ENCODE measurements at places on chromosomes 2 and 18.

- DNase-seq, result no peak
Measured at GRCh38 chr2:163370169-163370886, 365.5 kb downstream of the FIGN start.

DNA sequence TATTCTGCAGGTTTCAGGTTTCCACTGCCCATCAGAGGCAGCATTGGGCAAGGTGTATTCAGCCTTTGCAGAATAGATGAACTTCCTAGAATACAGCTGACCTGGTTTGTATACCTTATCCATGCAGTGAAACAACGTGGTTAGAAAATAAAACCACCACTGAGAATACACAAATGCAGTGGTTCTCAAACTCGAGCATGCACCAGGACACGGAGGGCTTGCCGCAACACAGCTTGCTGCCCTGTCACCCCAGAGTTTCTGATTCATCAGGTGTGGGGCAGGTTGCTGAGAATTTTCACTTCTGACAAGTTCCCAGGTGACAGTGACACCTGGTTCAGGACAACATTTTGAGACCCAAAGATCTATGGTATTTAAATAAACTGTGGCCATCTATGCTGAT is 23.4 kb upstream of the C1D start:
- DNase-seq, result no peak

DNA sequence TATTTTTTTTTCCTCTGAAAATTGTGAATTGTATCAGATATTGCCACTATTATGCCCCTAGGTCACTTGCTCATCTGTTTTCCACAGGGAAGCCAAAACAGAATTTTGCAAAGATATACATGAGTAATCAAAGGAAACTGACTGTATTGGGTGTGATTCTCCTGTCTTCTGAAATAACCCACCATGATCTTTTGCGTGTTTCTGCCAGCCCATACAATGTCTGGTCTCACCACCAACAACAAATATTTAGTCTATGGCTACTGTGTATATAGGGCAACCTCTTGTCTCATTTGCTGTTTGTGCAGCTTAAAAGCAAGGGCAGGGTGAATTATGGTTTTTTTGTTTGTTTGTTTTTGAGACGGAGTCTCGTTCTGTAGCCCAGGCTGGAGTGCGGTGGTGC is 26.5 kb downstream of the EPAS1 start:
- no peak for DNase-seq

DNA sequence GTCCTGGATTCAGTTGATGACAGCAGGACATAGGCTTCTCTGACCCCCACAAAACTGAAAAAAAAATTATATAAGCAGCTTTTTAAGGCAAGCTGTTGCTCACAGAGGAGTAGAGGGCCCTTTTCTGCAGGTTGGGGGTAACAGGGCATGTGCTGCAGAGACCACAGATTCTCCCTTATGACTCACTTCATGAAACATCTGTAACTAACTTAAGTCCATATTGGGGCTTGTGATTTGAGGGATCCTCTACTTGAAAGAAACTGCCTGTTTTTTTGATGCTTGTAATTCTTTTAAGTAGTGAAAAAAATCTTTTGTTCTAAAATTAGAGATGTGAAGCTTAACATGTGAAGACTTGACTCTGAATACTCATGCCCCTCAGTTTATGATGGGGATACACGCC is 33.4 kb downstream of the XRCC5 start:
- peak; percentile 71 for DNase-seq

DNA sequence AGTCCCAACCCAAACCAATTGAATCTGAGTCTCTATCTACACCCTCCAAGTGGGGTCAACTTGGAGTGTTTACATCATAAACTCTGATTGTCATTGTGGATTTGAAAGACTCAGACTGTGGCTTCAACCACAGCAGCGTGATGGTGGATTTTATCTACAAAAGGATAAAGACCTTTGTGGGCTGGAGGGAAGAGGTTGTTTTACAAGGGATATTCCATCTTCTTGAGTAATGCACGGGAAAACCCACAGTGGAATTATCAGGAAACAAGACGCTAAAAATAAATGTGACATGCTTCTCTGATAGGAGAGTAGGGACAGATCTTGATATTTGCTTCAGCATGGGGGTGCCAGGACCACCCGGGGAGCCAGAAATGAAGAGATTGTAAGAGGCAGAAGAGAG is 93.5 kb downstream of the LPIN1 start:
- no peak for DNase-seq

DNA sequence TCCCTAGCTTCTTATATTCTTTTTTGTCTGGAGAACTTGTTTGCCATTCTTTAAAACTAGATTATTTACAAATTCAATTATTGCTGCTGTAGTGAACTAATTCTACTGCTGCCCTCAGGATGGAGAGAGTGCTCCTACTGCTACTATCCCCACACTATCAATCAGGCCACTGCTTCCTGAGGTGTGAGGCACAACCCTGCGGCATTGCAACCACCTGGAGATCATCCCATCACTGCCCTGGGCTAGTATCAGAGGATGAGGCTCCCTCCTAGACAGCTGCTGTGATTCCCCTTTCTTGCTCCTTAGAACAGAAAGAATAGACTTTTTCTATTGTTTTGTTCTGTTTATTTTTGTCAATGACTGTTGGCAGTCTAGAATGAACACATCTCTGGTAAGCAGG is 146.6 kb downstream of the CDH19 start:
- DNase-seq, result no peak

- DNase-seq, result no peak
Measured at GRCh38 chr2:231611273-231612108, 18.8 kb downstream of the TEX44 start.

GRCh38 chr2:168086851-168087250 is 160.5 kb downstream of the STK39 start:
- DNase-seq, result no peak

- DNase-seq, result no peak
Measured at GRCh38 chr2:226694586-226695284, 104.9 kb downstream of the IRS1 start.

- no peak for DNase-seq
Measured at GRCh38 chr2:3633982-3634595, 23.9 kb upstream of the ALLC start.

- no peak for DNase-seq
Measured at GRCh38 chr2:76984359-76984758, 537.8 kb downstream of the LRRTM4 start.

DNA sequence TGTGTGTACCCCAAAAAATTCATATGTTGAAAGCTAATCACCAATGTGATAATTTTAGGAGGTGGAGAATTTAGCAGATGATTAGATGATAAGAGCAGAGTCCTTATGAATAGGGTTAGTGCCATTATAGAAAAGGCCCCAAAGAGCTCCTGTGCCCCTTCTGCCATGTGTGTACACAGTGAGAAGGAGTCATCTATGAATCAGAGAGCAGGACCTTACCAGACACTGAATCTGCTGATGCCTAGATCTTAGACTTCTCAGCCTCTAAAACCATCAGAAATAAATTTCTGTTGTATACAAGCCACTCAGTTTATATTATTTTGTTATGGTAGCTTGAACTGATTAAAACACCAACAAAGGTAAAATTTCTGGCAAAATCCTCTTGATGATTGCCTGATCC is 560.0 kb upstream of the CDH2 start:
- DNase-seq, result no peak

GRCh38 chr2:196341277-196341841 is 170.0 kb upstream of the STK17B start:
- DNase-seq, result no peak

All from AG04450 (cell line).